ENCODE measurements at places on chromosomes 3 and 15.
A peak's percentile ranks its signal among the peaks of the same experiment; 100 is the strongest.

- no peak overlapping the region for H3K4me3 ChIP-seq
- no peaks in the 10 kb centered on the region for H3K27me3 ChIP-seq
- H3K4me1 ChIP-seq, result no peaks in the 10 kb centered on the region
Measured at GRCh38 chr15:85421116-85421925, 40.9 kb downstream of the AKAP13 start.

- no peak for DNase-seq
- no peaks in the 10 kb centered on the region for H3K4me1 ChIP-seq
- H3K36me3 ChIP-seq, result peaks cover 44% of the 10 kb centered on the region
- H3K4me3 ChIP-seq, result no peak overlapping the region
- H3K27ac ChIP-seq, result no peak overlapping the region
- H3K27me3 ChIP-seq, result no peaks in the 10 kb centered on the region
Measured at GRCh38 chr15:90946538-90946937, 8.1 kb upstream of the RCCD1 start.

DNA sequence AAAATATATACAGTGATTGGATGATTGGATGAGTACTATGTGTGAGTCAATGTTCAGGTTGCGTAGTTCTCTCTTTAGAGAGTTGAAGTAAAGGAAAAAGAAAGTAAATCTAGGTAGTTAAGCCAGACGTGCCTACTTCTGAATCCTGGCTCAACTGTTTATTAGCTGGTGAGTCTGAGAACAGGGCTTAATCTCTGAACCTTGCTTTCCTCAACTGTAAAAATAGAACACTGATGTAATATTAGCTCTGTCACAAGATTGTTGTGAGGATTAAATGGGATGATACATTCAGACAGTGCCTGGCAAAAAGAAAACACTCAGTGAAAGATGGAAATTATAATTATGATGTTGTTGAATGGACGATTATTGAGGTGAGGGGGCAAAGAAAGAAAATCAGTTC lies 413.4 kb downstream of the MAGI1 start:
- DNase-seq, result no peak
- no peaks in the 10 kb centered on the region for H3K27me3 ChIP-seq
- no peak overlapping the region for H3K27ac ChIP-seq

GRCh38 chr15:71114066-71114680 lies 1.1 kb upstream of the THSD4 start:
- peaks cover 4% of the 10 kb centered on the region for H3K4me1 ChIP-seq
- H3K27me3 ChIP-seq, result peaks cover 9% of the 10 kb centered on the region
- no peak overlapping the region for H3K27ac ChIP-seq
- no peaks in the 10 kb centered on the region for H3K36me3 ChIP-seq
- DNase-seq, result no peak
- peak overlapping the region; percentile 72 for H3K4me3 ChIP-seq

- H3K27me3 ChIP-seq, result no peaks in the 10 kb centered on the region
- no peak overlapping the region for H3K4me3 ChIP-seq
- no peak for DNase-seq
- H3K27ac ChIP-seq, result peak overlapping the region; percentile 62
Measured at GRCh38 chr3:134326760-134327593, 47.3 kb downstream of the AMOTL2 start.

DNA sequence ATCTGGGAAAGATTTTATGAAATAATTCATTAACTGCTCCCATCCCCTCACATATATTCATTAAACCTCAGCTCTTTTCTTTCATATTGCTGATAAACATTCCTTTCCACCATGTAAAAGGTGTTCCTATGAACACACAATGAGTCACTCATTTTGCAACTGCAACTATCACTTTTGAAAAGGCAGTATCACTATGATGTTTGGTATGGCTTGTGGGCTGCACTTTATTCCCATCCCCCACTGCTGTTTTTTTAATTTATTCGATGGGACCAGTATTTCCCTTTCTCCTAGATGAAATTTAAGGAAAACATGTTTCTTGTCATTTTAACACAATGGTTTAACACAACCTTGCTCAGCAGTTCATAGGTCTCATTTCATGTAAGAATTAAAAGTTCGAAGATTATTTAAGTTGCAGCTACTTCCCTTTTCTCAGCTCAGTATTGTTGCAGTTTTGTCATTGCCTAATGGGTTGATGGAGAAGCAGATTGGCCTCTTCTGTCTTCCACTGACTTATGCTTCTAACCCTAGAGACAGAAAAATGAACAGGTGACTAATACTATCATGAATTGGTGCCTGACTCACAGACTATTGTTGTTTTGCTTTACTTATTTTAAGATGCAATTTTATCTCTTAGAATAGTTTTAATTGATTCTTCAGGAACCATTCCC lies 280.3 kb downstream of the ZPLD1 start:
- H3K27ac ChIP-seq, result no peak overlapping the region
- no peaks in the 10 kb centered on the region for H3K27me3 ChIP-seq
- no peaks in the 10 kb centered on the region for H3K4me1 ChIP-seq
- DNase-seq, result no peak

DNA sequence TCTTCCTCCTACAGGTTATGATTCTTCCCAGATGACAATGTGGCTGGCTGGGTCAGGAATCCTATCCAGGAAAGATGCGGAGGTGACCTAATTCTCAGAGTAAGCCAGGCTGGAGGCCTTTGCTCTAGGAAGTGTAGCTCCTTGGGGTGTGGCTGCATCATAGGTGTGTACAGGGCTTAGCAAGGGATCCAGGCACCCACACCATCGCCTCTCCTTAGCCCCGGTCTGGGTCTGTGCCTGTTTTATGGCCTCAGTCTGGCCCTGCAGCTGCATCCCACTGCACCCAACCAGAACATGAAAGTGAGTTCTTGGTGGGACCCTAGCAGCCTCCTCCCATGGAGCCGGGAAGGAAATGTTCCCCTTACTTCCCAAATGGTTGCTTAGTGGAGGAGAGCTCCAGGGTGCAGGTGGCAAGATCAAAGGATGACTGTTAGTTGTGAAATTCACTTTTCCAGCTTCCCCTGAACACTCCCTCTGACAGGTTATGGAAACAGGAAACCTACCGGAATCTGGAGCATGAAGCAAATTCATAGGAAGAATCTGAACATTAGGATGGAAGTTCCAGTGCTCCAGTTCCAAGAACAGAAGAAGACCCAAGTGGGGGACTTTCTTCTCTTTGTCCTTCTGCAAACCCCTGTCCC lies 2.7 kb upstream of the AMOTL2 start:
- no peak for DNase-seq
- no peak overlapping the region for H3K27ac ChIP-seq
- H3K4me1 ChIP-seq, result peaks cover 18% of the 10 kb centered on the region
- H3K27me3 ChIP-seq, result peaks cover 28% of the 10 kb centered on the region
- H3K36me3 ChIP-seq, result no peaks in the 10 kb centered on the region
